ENCODE measurements at places on chromosomes 4 and X.
A peak's percentile ranks its signal among the peaks of the same experiment; 100 is the strongest.

DNA sequence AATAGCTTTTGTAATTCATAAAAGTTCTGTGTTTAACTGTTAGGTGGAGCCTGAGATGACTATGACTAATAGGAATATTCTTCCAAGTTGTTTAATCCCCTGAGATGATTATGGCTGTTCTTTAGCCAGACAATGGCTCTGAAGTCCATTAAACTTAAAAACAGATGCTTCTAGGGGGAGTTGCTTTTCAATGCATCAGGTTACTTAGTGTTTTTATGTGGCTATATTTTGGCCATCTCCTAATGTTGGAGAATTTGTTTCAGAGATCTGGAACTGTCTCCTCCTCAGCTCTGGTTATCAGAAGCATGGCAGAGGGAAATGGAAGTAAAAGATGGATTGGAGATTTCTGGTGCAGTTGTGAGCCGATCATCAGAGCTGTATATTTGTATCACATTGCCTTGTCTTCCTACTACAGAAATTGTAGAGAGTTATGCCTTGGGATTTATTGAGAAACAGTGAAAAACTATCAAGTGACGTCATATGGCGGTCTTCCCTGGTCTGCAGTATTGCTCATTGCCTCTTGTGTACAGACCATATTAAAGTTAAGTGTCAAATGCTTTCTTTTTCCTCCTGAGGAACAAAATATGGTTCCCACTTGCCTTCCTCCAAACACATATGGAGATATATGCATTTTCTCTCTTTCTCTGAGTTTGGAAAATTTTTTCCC is 29.8 kb downstream of the SGMS2 start:
- DNase-seq = no peak

- DNase-seq = no peak
These were observed 20.9 kb downstream of the MPP1 start for GRCh38 chrX:154784149-154784995.

- DNase-seq = no peak
These were observed 657.4 kb downstream of the SPRY1 start for GRCh38 chr4:124053872-124054538.

GRCh38 chr4:161097821-161098220 is 1066.0 kb downstream of the FSTL5 start:
- no peak for DNase-seq

DNA sequence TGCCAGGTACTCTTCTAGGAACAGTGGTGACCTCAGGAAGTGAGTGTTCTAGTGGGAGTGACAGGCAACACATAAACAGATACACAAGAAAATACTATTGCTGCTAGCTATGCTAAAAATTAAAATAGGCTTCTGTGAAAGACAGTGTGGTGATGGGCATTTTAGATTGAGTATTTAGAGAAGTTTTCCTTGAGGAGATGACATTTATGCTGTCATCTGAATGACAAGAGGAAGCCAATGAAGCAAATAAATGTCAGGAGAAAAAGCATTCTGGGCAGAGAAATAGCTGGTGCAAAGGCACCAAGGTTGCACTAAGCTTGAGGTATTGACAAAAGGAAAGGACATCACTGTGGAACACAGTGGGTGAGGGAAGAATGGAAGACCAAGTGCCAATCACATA is 18.0 kb downstream of the NDNF start:
- no peak for DNase-seq

DNA sequence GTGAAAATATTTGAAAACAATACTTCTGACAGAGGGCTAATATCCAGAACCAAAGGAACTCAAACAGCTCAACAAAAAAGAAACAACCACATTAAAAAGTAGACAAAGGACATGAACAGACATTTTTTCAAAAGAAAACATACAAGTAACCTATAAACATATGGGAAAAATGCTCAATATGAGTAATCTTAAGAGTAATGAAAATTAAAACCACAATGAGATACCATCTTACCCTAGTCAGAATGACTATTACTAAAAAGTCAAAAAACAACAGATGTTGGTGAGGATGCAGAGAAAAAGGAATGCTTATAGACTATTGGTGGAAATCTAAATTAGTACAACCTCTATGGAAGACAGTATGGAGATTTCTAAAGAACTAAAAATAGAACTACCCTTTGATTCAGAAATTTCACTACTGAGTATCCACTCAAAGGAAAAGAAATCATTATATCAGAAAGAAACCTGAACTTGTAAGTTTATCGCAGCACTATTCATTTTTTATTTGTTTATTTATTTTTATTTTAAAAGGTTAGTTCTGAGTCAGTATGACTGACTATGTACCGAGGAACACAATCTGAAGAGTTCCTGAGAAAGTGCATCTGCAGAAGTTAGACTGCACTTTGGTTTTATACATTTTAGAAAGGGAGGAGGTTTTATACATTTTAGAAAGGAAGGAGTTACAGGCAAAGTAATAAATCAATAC is 231.3 kb downstream of the INPP4B start:
- DNase-seq = no peak

DNA sequence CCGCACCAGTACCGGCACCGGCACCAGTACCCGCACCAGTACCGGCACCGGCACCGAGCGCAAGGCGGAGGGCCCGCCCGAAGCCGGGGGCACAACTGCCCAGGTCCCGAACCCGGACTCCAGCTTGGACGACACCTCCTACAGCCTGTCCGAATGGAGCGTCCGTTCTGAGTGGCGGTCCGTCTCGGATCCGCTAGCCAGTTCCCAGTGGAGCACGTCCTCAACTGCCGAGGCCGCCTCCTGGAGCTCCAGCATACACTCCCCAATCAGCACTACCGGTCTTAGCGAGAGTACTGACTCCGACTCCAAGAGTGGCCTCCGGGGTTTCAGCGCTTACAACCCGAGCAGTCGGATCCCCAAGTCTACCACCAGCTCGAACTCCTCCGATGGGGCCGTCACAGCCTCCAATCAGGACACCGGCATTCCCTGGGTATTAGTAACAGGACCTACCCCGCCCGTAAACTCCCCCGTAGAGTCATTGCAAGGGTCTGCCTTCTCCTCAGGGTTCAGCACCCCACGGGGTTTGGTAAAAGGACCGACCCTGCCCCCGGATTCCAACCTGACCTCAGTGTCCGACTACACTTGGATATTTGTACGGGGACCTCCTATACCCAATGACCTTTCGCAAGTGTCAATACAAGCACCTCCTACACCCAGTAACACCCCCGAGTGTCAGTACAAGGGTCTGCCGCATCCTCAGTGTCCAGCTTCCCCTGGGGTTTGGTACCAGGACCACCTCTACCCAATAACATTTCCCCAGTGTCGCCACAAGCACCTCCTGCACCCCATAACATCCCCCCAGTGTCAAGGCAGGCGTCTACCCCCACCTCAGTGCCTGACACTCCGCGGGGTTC is 721 bp upstream of the MAOA start:
- peak; percentile 21 for DNase-seq

GRCh38 chr4:185165605-185166063 is 22.6 kb downstream of the SLC25A4 start:
- no peak for DNase-seq

DNA sequence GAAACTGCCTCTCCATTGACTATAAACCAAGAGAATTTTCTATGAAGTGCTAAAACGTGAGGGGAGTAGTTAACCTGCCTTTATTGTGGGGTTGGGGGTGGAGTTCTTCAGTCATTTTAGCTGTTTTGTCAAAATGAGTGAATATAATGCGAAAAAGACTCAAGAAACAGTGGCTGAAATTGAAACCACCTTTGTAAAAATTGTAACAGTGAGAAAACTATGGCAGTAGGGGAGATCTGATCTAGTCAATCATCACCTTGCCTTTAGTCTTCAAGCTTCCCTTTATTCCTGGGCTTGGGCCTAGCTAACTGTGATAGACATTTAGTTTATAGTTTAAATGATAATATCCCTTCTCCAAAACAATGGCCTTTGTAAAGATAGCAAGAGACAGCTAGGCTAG is 1927.3 kb downstream of the STIM2 start:
- no peak for DNase-seq

DNA sequence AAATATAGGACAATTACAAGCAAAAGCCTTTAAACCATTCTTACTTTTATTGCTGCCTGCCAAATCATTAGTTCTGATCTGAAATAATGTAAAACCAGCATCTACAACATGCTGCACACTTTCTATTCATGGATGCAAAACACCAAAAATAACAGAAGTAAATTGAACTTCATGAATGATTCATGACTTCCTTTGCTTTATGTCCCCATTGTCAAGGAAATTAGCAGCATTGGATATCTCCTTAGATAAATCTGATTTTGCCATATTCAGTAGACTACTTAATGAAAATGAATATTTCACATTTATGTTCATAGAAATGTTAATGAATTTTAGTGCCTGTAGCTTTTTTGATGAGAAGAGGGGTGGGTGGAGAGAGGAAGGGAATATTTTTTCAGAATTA is 132.6 kb downstream of the COMMD8 start:
- DNase-seq = no peak

DNA sequence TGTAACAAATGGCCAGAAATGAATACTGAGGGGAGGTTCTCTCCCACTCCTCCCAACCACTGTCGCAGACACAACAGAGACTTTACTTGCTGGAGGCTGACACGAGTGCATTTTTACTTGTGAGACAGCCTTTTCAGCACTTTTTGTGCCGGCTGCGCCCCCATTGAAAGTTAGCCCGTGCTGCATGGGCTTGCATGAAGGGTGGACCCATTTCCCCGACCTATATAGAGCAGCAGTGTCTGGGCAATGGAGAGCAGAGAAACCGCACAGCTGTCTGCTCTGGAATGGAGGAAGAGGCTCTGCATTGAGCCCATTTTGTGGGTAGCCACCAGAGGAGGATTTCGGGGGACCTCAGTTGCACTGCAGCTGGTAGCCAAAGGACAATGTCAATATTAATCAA is 208.8 kb downstream of the UGT8 start:
- DNase-seq = no peak

GRCh38 chr4:13516315-13516860 is 27.9 kb downstream of the NKX3-2 start:
- DNase-seq = no peak

GRCh38 chr4:42167709-42168108 is 15.3 kb upstream of the BEND4 start:
- DNase-seq = no peak

DNA sequence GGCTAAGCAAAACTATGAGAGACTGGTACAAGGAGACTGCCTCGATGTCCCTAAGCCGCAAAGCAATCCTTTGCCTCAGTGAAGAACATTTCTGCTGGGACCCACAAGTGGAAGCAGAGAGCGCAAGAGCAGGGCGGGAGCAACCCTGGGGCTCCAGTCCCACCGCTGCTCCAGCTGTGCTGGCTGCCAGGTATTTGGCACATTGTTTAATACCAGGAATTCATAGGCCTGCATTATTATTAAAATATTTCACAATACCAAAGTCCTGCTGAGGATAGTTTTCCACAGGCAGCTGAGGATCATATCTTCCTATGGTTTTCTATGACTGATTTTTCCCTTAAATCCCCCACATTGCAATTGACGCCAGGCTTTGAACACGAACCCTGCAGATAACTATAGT is 163.5 kb upstream of the TLL1 start:
- no peak for DNase-seq

DNA sequence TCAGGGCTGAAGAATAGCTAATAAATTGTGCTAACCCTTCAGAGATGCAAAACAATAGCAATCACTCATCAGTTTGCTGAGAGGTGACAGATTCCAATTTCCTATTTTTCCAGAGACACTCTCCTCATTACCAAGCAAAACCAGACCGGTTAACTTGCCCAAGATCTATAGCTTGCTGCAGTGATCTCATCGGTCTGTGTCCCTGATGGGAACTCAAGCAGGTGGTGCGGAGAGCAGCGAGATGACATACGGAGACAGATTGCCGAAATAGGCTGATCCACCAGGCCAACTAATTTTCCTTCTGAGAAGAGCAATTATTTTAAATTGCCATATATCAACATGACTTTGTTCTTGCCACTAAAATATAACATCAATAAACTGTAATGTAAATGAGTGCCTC is 10.5 kb upstream of the DCHS2 start:
- DNase-seq = no peak

- no peak for DNase-seq
These were observed 24.5 kb upstream of the MAGEA3 start for GRCh38 chrX:152674135-152674534.

- no peak for DNase-seq
These were observed 47.7 kb upstream of the SORCS2 start for GRCh38 chr4:7144374-7145290.

DNA sequence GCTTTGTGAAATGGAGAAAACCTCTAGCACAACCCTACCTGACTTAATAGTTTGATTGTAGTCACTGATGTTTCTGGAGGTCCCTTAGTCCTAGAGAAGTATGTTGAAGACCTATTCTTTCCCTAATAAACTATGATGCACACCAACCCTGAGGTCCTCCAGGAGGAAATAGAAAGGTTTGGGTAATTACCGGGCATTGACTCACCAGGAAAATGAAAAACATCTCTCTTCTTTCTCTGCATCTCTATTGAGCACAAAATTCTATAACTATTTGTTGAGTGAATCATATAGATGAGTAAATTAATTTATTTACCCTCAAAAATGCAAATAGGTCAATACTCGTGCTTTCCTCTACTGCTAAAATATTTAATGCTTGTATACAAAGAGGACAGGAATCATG is 582.4 kb upstream of the FAM241A start:
- no peak for DNase-seq

DNA sequence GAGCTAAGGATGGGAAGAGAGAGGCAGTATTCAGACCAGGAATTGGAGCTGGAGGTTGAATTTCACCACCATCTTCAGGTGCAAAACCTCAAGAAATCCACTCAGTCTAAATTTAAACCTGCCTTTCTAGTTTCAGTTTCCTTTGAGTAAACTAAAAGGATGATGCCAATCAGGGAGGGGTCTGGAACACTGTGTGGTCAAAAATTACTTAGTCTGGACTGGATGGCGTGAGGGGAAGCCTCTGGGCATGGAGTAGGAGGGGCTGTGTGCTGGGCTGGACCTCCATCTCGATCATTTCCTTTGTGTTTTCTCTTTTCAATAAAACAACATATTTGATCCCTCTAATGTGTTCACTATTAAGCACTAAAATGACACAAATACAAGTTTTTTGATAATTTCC is 120.1 kb downstream of the GC start:
- no peak for DNase-seq

- no peak for DNase-seq
These were observed 42.1 kb downstream of the RHOH start for GRCh38 chr4:40238700-40239548.

DNA sequence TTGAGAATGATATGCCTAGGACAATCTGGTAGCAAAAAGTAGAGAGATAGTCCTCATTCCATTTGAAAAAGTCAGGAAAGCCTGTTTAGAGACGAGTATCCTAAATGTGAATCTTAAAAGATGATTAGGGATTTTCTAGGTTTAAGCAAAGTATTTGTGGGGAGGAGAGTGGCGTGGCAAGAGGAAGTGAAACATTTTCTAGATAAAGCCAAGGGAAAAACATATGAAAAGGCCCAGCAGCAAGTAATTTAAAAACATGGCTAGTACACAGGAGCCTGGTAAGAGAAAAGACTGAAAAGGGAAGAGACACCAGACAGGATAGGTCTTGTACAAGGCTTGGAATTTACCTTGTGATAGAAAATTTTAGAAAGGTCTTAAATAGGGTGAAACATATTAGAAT is 45.9 kb downstream of the CORIN start:
- no peak for DNase-seq

DNA sequence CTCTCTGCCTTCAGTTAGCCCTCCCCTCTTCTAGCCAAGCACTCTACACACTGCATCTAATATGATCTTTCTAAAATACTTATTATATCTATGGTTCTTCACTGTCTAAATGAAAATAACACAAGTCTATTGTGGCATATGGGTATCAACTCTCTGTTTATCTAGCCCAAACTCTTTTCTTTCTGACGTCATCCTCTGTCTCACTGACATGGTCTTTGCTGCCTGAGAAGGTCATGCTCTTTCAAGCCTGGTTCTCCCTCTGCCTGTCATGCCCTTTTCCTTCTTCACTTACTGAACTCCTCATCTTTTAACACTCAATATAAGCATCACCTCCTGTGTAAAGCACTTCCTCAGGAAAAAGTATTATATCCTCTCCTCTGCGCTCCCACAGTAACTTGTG is 672.2 kb upstream of the CT83 start:
- DNase-seq = no peak
